Mesothelial cell of epicardium (in vitro differentiated cells): ENCODE measurements at places on chromosomes 2 and 18.

DNA sequence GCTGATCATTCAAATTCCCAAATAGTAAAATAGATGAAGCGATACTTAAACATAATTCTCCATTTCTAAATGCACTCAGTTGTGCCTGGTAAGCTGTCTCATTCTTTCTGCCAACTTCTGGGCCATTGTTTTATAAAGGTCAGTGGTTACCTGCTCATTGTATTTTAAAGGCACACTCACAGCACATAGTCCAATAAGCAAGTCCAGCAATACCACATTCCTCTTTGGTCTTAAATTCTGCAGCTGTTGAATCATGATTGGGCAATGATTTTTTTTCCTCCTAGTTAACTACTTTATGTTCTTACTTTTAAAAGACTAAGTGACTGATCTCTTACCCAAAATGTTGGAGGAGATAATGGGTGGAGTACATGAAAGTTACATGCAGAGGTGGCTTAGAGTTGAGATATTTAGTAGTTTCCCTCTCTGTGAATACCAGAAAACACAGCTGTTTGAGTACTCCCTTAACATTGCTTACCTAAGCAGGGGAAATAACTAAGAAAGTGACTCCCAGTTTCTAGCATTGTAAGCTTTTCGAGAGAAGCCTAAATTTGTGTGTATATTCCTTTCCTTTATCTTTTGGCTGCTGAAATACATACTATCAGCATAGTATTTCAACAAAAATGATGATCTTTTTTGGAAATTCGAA, 220.7 kb downstream of the CAMKMT start:
- no peak overlapping the region for H3K4me3 ChIP-seq
- peaks cover 3% of the 10 kb centered on the region for H3K36me3 ChIP-seq
- no peaks in the 10 kb centered on the region for H3K27me3 ChIP-seq
- H3K4me1 ChIP-seq: peaks cover 10% of the 10 kb centered on the region
- H3K27ac ChIP-seq: no peak overlapping the region

DNA sequence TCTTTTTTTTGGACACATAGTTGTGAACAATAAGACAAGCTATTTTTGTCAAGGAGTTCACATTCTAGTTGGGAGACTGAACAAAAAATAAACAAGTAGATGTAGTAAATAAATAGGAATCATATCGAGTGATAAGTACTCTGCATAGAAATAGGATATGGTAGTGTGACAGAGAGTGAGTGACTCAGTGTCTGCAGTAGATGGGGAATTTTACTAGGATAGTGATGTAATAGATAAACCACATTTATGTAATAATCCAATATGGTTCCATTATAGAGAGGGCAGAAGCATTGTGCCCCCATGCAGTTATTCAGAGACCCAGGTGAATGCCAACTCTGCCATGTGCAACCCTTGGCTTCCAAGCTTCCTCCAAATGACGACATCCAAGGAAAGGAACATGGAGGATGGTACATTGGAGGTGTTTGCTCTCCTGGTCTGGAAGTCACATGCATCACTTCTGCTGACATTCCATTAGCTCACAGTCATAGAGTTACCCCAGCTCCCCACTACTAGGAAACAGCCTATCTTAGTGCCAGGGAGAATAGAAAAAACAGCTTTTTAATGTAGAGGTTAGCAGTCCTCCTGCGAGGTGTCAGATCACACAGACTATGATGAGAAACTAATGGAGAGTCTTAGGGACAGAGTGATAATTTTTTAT, 595.4 kb downstream of the NYAP2 start:
- no peaks in the 10 kb centered on the region for H3K36me3 ChIP-seq
- no peak overlapping the region for H3K27ac ChIP-seq
- no peaks in the 10 kb centered on the region for H3K27me3 ChIP-seq
- peaks cover 2% of the 10 kb centered on the region for H3K4me1 ChIP-seq
- no peak overlapping the region for H3K4me3 ChIP-seq

- H3K36me3 ChIP-seq: no peaks in the 10 kb centered on the region
- no peaks in the 10 kb centered on the region for H3K27me3 ChIP-seq
- no peak overlapping the region for H3K27ac ChIP-seq
- H3K4me1 ChIP-seq: peaks cover 68% of the 10 kb centered on the region
Observed at GRCh38 chr18:62720048-62720447, 4.7 kb downstream of the PHLPP1 start.

DNA sequence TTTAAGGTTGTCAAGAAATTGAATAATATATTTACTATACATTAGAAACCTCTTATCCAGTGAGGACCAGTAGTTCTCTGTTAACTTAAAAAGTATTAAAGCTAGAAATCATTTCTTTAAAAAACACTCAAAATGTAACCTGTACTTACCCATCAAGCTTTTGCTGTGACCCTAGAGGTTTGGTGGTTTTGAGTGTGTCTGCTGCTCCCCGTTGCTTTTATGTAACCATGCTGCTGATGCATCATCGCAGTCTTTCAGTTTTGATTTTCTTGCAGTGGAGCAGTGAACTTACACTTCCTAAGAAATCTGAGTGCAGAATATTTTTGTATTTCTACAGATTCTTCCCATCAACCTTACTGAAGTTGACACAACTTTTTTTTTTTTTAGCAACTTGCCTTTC, 34.2 kb downstream of the MRPS9 start:
- no peak for DNase-seq
- peaks cover 8% of the 10 kb centered on the region for H3K36me3 ChIP-seq
- no peak overlapping the region for H3K27ac ChIP-seq

DNA sequence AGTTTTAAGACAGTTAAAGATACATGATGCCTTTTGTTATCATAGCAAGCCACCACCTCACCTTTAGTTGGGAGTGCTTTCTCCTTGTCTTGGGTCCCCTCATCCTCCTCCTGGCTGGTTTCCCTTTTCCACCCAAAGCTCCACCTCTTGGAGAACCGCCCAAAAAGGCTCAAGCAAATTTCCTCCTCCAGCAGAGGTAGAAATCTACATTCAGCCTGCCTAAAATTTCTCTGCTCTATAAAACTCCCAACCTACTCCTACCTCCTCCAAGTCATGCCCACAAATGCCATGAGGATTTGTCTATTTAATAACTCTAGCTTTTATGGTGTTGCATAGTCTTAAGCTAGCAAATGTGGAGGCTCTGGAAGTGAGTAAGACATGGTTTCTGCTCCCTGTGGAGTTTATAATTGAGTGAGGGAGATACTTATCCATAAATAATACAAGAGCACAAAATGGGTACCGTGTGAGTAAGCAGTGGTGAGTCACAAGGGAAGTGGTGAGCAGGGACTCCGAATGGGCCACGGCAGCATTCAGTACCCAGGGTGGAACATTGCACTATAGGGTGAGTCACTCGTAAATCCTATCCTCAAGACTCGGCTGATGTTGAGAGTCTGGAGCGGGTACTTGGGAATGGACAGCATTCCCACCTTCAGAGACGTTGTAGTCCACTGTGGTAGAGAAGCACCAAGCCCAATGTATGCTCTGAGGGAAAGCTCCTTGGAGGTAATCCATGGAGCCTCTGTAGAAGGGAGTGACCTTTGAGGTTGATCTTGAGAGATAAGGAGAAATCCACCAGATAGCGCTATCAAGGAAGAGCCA, 146.3 kb downstream of the RTN4 start:
- no peak overlapping the region for H3K4me3 ChIP-seq
- no peaks in the 10 kb centered on the region for H3K4me1 ChIP-seq
- DNase-seq: no peak

GRCh38 chr2:98027538-98027937, 31.8 kb upstream of the TMEM131 start:
- H3K27ac ChIP-seq: no peak overlapping the region
- DNase-seq: no peak
- H3K36me3 ChIP-seq: no peaks in the 10 kb centered on the region
- H3K4me3 ChIP-seq: no peak overlapping the region
- H3K4me1 ChIP-seq: no peaks in the 10 kb centered on the region
- H3K27me3 ChIP-seq: peaks cover 8% of the 10 kb centered on the region

- no peak for DNase-seq
- peak overlapping the region; percentile 56 for H3K27ac ChIP-seq
- H3K36me3 ChIP-seq: no peaks in the 10 kb centered on the region
- no peak overlapping the region for H3K4me3 ChIP-seq
- no peaks in the 10 kb centered on the region for H3K27me3 ChIP-seq
Observed at GRCh38 chr2:82139979-82140611, 1835.5 kb upstream of the LRRTM1 start.

DNA sequence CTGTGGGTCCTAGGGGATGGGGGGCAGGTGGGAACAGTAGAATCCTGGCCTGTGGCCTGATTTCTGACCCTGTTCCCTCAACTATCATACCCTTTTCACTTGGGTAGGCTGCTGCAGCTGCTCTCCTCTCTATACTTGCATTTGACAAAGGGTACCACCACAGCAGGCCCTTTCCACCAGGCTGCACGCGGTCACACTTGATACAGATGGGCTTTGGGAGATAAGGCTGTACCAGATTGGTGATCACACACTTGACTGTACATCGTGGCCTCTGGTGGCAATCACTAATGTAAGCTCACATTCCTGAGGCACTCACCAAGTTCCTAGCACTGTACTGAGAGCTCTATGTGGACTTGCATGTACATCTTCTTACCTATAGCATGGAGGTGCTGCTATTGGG, 1.6 kb upstream of the RALB start:
- H3K4me1 ChIP-seq: peaks cover 36% of the 10 kb centered on the region
- H3K4me3 ChIP-seq: no peak overlapping the region
- H3K27me3 ChIP-seq: peaks cover 42% of the 10 kb centered on the region
- H3K36me3 ChIP-seq: no peaks in the 10 kb centered on the region
- no peak overlapping the region for H3K27ac ChIP-seq

GRCh38 chr18:27057519-27058234, 127.4 kb downstream of the CHST9 start:
- DNase-seq: no peak
- H3K4me3 ChIP-seq: no peak overlapping the region
- peak overlapping the region; percentile 32 for H3K27ac ChIP-seq
- H3K36me3 ChIP-seq: peaks cover 2% of the 10 kb centered on the region

- no peaks in the 10 kb centered on the region for H3K36me3 ChIP-seq
- DNase-seq: no peak
- H3K27ac ChIP-seq: peak overlapping the region; percentile 93
- peak overlapping the region; percentile 49 for H3K4me3 ChIP-seq
Observed at GRCh38 chr2:117086943-117087250, 727.6 kb upstream of the DDX18 start.

GRCh38 chr2:219499058-219499307, 292 bp downstream of the GMPPA start:
- peaks cover 47% of the 10 kb centered on the region for H3K27me3 ChIP-seq
- H3K4me1 ChIP-seq: peaks cover 55% of the 10 kb centered on the region
- H3K27ac ChIP-seq: peak overlapping the region; percentile 89
- H3K4me3 ChIP-seq: peak overlapping the region; percentile 89

- no peak for DNase-seq
- peaks cover 13% of the 10 kb centered on the region for H3K36me3 ChIP-seq
- H3K4me3 ChIP-seq: peak overlapping the region; percentile 68
- H3K27me3 ChIP-seq: no peaks in the 10 kb centered on the region
- peak overlapping the region; percentile 11 for H3K27ac ChIP-seq
Observed at GRCh38 chr2:77521548-77521891, 656 bp downstream of the LRRTM4 start.

GRCh38 chr2:84846041-84846663, 34.7 kb downstream of the TRABD2A start:
- no peak overlapping the region for H3K4me3 ChIP-seq
- no peaks in the 10 kb centered on the region for H3K36me3 ChIP-seq
- DNase-seq: no peak
- no peak overlapping the region for H3K27ac ChIP-seq
- H3K27me3 ChIP-seq: peaks cover 17% of the 10 kb centered on the region

DNA sequence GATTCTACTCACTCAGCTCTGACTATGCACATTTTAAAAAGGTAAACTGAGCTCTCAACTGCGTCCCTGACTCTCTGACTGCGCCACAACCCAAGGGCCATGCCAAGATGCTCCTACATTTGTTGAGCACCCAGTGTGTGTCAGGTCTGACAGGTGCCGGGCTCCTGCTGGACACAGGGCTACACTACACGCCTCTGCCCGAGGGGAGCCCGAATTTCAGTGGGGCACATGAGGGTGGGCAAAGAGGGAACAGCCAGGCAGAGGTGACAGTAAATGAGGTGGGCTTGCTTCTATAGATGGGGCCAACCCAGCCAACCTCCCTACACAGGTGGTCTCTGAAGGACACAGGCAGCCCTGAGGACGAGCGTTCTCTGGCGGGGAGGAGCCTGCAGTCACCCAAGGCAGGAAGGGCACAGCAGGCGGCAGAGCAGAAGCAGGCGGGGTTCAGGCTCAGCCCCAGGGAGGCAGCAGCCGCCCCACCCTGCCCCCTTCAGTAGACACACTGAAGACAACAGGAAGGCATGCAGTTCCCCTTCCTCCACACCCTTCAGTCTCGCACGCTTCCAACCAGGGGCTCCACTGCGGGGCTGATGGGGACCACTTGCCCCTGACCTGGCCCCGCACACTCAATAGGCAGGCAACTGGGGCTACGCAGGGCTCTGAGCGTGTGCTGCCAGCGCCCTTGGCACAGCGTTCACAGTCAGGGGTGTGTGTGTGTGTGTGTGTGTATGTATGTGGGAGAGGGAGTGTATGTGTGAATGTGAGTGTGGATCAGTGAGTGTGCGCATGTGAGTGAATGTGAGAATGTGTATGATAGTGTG, 98.4 kb downstream of the UXS1 start:
- peaks cover 37% of the 10 kb centered on the region for H3K36me3 ChIP-seq
- peaks cover 4% of the 10 kb centered on the region for H3K4me1 ChIP-seq
- H3K27ac ChIP-seq: no peak overlapping the region
- DNase-seq: no peak
- H3K4me3 ChIP-seq: no peak overlapping the region
- H3K27me3 ChIP-seq: no peaks in the 10 kb centered on the region

DNA sequence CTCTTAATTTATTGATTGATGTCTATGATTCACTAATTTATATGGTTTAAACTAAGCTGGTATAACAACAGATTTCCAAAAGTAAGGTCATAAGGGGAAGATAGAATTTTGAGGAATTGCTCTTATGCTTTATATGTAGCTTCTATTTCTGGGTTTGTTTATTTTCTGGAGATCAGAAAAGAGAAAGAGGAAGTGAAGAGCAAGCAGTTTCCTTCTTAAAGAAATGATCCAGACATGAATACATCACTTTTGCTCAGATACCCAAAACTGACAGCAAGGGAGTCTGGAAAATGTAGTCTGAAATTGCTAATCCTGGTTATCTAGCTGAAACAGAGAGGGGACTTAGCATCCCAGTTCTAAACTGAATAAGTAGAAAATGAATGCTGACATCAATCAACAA, 912.5 kb upstream of the CRIM1 start:
- no peaks in the 10 kb centered on the region for H3K4me1 ChIP-seq
- H3K27ac ChIP-seq: no peak overlapping the region
- no peaks in the 10 kb centered on the region for H3K36me3 ChIP-seq
- no peak for DNase-seq
- no peak overlapping the region for H3K4me3 ChIP-seq

DNA sequence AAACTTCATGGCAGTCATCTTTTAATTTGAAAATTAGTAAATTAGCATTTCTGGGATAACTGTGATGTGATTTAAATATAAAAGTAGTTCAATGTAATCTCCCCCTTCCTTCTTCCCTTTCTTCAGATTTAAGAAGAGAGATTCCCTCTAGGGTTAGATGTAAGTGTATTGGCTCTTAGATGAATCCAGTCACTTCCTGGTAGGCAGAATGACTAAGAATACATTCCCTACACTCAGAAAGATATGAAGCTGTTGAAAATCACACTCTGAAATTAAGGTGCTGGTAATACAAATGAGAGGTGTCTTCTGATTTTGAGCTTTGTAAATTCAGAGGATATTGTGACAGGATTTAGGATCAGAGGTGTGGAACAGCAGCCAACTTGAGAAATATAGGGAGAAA, 71.6 kb downstream of the TDRD15 start:
- H3K4me1 ChIP-seq: peaks cover 12% of the 10 kb centered on the region
- H3K27ac ChIP-seq: no peak overlapping the region
- H3K4me3 ChIP-seq: no peak overlapping the region
- H3K27me3 ChIP-seq: peaks cover 12% of the 10 kb centered on the region

GRCh38 chr2:100246163-100247145, 75.8 kb downstream of the LONRF2 start:
- no peaks in the 10 kb centered on the region for H3K36me3 ChIP-seq
- peaks cover 31% of the 10 kb centered on the region for H3K27me3 ChIP-seq
- H3K27ac ChIP-seq: no peak overlapping the region
